Upper lobe of right lung (tissue), 1 donor: ENCODE measurements at places on chromosomes 16 and 17. TPM values are rescaled to one million over a fixed set of nuclear protein-coding genes. Genes with fewer than 3 reads are reported as not detected.
A peak's percentile ranks its signal among the peaks of the same experiment; 100 is the strongest.

GRCh38 chr17:72373910-72374741 is 253.3 kb downstream of the SOX9 start:
- no peaks in the 10 kb centered on the region for H3K27me3 ChIP-seq
- no peak overlapping the region for H3K4me3 ChIP-seq
- H3K36me3 ChIP-seq = no peaks in the 10 kb centered on the region
- no peaks in the 10 kb centered on the region for H3K4me1 ChIP-seq
- no peak for DNase-seq

The TSPOAP1 gene
- total RNA-seq = 21.0 TPM

The ABI3 gene
- 31.5 TPM for total RNA-seq

DNA sequence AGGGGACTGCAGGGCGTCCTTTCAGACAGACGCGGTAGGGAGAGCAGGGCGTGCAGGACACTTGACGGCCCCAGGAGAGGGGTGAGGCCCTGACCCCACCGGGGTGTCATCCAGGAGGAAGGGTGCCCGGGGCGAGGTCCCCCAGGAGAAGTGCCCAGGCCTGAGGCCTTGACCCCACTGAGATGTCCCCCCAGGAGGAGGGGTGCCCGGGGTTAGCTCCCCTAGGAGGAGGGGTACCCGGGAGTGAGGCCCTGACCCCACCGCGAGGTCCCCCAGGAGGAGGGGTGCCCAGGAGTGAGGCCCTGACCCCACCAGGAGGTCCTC is 27.2 kb upstream of the METRNL start:
- peaks cover 14% of the 10 kb centered on the region for H3K4me1 ChIP-seq
- peak overlapping the region; percentile 77 for H3K4me3 ChIP-seq
- no peaks in the 10 kb centered on the region for H3K36me3 ChIP-seq
- H3K27ac ChIP-seq = peak overlapping the region; percentile 90
- no peaks in the 10 kb centered on the region for H3K27me3 ChIP-seq

DNA sequence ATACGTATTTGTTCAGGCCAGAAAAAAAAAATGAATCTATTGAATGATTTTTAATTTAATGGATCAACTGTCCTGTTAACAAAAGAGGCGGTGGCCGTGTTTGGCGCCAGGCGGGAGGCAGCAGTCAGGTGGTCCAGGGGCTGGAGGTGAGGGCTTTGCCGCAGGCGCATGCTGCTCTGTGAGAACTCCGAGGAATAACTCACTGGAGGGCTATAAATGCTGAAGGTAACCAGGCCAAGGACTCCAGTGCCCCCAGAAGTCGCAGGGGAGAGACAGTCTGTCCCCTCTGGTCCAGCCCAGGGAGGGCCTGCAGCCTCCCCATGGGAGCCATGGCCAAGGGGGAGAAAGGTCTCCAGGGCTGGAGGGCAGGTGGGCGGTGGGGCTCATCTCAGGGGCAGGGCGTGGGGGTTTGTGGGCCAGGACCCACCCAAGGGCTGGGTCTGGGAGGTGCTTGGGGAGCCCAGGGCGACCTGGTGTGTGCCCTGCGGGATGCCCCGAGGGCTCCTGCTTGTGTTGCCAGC is 7.1 kb upstream of the BAHCC1 start:
- no peaks in the 10 kb centered on the region for H3K36me3 ChIP-seq
- DNase-seq = no peak
- peak overlapping the region; percentile 75 for H3K4me3 ChIP-seq

- H3K36me3 ChIP-seq = no peaks in the 10 kb centered on the region
- H3K27ac ChIP-seq = no peak overlapping the region
- H3K4me1 ChIP-seq = peaks cover 23% of the 10 kb centered on the region
- no peak overlapping the region for H3K4me3 ChIP-seq
Observed at GRCh38 chr17:47704736-47705135, 10.8 kb downstream of the TBKBP1 start.

DNA sequence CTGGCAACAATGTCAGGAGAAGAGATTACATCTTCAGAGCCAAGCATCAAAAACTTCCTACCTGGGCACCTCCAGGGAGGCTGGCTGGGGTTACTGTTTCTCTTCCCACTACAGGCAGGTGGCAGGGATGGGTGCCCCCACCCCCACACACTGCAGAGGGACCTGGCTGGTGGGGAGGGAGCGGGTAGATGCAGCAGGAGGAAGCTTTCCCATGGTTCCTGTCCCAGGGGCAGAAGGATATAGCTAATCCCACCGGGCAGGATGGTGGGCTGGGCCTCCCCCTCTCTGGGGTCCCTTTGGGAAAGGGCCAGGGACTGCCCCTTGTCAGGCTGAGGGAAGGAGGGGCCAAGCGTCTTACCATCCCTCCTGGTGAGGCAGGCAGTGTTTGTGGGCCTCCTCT is 16.7 kb upstream of the MTMR4 start:
- H3K36me3 ChIP-seq = no peaks in the 10 kb centered on the region
- H3K4me3 ChIP-seq = peak overlapping the region; percentile 57
- no peaks in the 10 kb centered on the region for H3K27me3 ChIP-seq
- peaks cover 25% of the 10 kb centered on the region for H3K4me1 ChIP-seq

The TMC5 gene
- total RNA-seq = 68.7 TPM

GRCh38 chr16:52494621-52495020 is 52.3 kb downstream of the TOX3 start:
- no peak for DNase-seq
- H3K27me3 ChIP-seq = no peaks in the 10 kb centered on the region
- H3K36me3 ChIP-seq = no peaks in the 10 kb centered on the region
- no peaks in the 10 kb centered on the region for H3K4me1 ChIP-seq
- no peak overlapping the region for H3K4me3 ChIP-seq

The C16orf89 gene
- 201 TPM for total RNA-seq

The PRRT2 gene
- total RNA-seq = 2.7 TPM

- DNase-seq = peak; percentile 90
- peaks cover 40% of the 10 kb centered on the region for H3K4me1 ChIP-seq
- H3K4me3 ChIP-seq = peak within 1 kb of the TSS; percentile 42
- H3K27me3 ChIP-seq = no peaks in the 10 kb centered on the region
- H3K27ac ChIP-seq = peak within 1 kb of the TSS; percentile 71
- H3K36me3 ChIP-seq = no peaks in the 10 kb centered on the region
Observed at GRCh38 chr16:67393111-67393787, at the start of gene TPPP3. TSS of gene TPPP3 (minus strand) at chr16:67393498. CDS start at chr16:67391111, 2,387 bp downstream.

- no peaks in the 10 kb centered on the region for H3K27me3 ChIP-seq
- no peaks in the 10 kb centered on the region for H3K36me3 ChIP-seq
- no peak for DNase-seq
- H3K27ac ChIP-seq = no peak overlapping the region
- H3K4me3 ChIP-seq = no peak overlapping the region
- no peaks in the 10 kb centered on the region for H3K4me1 ChIP-seq
Observed at GRCh38 chr16:79182616-79183015, 417.9 kb downstream of the MAF start.

The NME4 gene
- 45.6 TPM for total RNA-seq

DNA sequence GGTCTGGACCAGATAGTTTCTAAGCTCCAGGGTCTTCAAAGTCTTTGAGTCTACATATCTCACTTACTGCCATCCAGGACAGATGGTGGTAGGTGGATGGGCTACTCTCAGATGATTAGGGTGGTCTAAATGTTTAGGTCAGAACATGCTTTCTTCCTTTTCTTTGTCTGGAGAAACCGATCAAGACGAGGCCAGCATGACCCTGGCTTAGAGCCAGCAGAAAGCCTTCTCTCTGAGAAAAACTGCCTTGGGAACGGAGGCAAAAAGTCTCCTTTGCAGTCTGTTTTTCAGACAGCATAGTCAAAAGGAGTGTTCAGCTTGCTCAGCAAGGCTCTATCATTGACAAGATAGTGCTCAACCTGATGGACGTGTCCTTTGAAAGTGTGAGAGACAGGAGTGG is 48.8 kb downstream of the SPACA3 start:
- H3K27ac ChIP-seq = no peak overlapping the region
- DNase-seq = no peak
- H3K27me3 ChIP-seq = peaks cover 12% of the 10 kb centered on the region
- H3K4me1 ChIP-seq = peaks cover 6% of the 10 kb centered on the region
- no peaks in the 10 kb centered on the region for H3K36me3 ChIP-seq
- no peak overlapping the region for H3K4me3 ChIP-seq

DNA sequence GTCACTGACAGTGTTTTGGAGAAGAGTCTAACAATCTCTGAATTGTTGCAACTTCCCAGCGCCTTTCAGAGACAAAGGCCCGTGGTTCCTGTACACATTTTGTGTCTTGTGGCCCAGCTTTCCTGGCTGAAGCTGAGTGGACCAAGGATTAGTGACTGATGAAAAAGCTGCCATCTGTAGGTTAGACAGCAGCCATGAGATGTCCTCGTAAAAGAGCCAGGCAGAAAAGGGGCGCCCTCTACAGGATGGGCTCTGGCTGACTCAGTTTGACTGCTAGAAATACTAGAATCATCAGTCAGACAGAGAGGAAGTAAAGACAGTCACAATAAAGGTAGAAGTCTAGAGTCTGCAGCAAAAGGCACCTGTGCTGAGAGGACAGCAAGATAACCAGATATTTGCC is 26.5 kb upstream of the NF1 start:
- H3K4me1 ChIP-seq = peaks cover 14% of the 10 kb centered on the region
- DNase-seq = no peak
- H3K27me3 ChIP-seq = no peaks in the 10 kb centered on the region
- H3K4me3 ChIP-seq = no peak overlapping the region
- H3K36me3 ChIP-seq = no peaks in the 10 kb centered on the region

DNA sequence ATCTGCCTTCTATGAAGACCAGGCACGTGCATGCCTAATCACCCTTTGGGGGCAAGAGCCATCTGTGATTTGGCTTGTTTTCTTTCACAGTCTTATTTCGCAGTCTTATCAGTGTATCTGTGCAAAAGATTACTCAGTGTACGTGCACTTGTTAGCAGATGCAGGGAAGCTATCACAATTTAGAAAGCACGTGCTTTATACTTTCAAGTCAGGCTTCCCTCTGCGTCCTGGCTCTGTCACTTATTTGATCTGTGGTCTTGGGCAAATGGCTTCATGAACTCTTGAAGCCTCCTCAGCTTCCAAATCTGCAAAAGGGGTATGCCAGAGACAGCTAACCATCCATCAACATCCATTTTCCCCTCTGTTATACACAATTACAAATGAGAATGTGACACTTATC is 246.4 kb downstream of the XYLT1 start:
- no peak for DNase-seq
- H3K27me3 ChIP-seq = no peaks in the 10 kb centered on the region
- H3K4me1 ChIP-seq = peaks cover 27% of the 10 kb centered on the region

The HCRT gene
- not detected for total RNA-seq

DNA sequence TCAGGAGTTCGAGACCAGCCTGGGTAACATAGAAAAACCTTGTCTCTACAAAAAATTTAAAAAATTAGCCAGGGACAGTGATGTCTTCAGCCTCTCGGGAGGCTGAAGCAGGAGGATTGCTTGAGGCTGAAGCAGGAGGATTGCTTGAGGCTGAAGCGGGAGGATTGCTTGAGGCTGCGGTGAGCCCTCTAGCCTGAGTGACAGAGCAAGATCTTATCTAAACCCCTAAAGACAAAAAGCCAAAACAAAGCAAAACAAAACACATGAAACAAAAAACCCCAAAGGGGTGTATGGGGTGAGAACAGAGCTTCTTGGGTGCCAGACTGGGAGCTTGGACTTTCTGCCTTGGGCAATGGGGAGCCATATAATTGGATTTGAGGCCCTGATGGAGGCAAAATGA is 2.6 kb downstream of the SPNS3 start:
- no peak for DNase-seq
- no peak overlapping the region for H3K4me3 ChIP-seq
- H3K36me3 ChIP-seq = no peaks in the 10 kb centered on the region
- no peaks in the 10 kb centered on the region for H3K27me3 ChIP-seq
- H3K27ac ChIP-seq = no peak overlapping the region

The KCTD13 gene
- 23.5 TPM for total RNA-seq

The GRAPL gene
- total RNA-seq = 16.6 TPM

- no peaks in the 10 kb centered on the region for H3K36me3 ChIP-seq
- DNase-seq = peak; percentile 75
- H3K27ac ChIP-seq = no peak overlapping the region
- H3K27me3 ChIP-seq = peaks cover 56% of the 10 kb centered on the region
- peaks cover 5% of the 10 kb centered on the region for H3K4me1 ChIP-seq
Observed at GRCh38 chr16:1913327-1914083, 4.7 kb downstream of the HS3ST6 start.

DNA sequence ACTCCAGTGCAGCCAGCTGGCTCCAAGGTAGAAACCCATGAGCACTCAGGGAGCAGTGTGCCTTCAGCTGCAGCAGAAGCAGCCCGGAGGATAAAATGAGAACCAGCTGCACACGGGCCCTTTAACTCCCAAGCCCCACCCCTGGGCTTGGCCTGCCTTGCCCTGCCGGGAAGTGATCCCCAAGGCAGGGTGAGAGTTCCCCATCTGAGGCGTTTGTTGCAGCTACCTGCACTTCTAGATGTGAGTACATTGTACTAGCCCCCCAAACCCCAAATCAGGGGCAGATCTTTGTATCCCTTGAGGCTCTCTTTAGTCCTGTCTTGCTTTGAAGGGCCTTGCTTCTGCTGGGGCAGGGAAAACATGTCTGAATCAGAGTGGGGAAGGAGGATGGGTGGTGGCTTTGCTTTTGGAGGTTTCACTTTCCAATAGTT is at the start of gene MVP:
Gene MVP (plus strand): TSS at position 192 of the 431 bp plus-strand sequence. CDS start 10,088 bp downstream, outside the sequence.
- peak within 1 kb of the TSS; percentile 84 for H3K4me3 ChIP-seq
- H3K27ac ChIP-seq = peak within 1 kb of the TSS; percentile 93
- no peaks in the 10 kb centered on the region for H3K27me3 ChIP-seq
- peaks cover 62% of the 10 kb centered on the region for H3K4me1 ChIP-seq
- H3K36me3 ChIP-seq = peaks cover 10% of the 10 kb centered on the region
- peak; percentile 86 for DNase-seq

The DYNLRB2 gene
- not detected for total RNA-seq

The KRT33A gene
- not detected for total RNA-seq

The MT1E gene
- 154 TPM for total RNA-seq

DNA sequence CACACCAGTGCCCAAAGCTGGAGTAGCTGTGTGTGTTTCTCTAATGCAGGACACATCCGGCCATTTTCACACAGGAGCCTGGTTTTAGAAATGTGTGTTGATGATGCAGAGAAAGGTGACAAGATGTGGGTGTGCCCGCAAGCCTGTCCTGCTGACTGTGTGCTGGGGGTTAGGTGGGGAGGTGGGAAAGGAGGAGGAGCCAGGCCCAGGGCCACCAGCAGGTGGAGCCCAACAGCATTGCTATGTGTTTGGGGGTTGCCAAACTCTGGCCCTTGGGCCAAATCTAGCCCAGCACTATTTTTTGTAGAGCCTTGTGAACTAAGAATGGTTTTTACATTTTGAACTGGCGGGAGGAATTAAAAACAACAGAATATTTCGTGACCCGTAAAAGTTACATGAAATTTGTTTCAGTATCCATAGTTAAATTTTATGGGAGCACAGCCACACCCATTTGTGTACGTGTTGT is 61.7 kb upstream of the LGALS9 start:
- H3K27ac ChIP-seq = no peak overlapping the region
- no peak overlapping the region for H3K4me3 ChIP-seq
- no peak for DNase-seq
- H3K4me1 ChIP-seq = peaks cover 22% of the 10 kb centered on the region

- H3K27me3 ChIP-seq = no peaks in the 10 kb centered on the region
- H3K4me1 ChIP-seq = peaks cover 37% of the 10 kb centered on the region
- peaks cover 43% of the 10 kb centered on the region for H3K36me3 ChIP-seq
- no peak overlapping the region for H3K4me3 ChIP-seq
Observed at GRCh38 chr17:75694536-75694935, 26.7 kb upstream of the ITGB4 start.

The APOBR gene
- total RNA-seq = 17.7 TPM
